PC-3 (cell line): ENCODE measurements at places on chromosomes 1 and 21.

- DNase-seq = peak; percentile 19
Observed at GRCh38 chr1:227654431-227654830, 80.7 kb downstream of the JMJD4 start.

GRCh38 chr1:17881761-17882160 lies 126.6 kb downstream of the ACTL8 start:
- DNase-seq = peak; percentile 5

DNA sequence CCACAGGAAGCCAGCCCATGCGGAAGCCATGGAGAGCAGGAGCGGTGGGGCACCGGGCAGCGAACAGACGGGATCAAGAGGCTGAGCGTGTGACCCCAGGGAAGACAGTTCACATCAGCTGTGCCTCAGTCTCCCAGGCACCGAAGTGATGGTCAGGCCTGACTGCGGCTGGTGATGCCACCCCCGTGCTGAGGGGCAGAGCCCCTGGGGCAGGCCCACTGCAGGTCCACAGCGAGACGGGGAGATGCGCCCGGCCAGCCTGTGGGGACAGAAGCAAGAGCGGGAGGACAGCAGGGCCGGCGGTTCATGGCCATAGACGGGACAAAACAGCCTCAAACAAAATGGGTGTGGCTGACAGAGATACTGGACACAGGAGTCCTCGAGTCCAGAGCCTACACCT lies 93.8 kb downstream of the RIPK4 start:
- DNase-seq = no peak

- no peak for DNase-seq
Observed at GRCh38 chr1:205580923-205581180, 51.0 kb downstream of the ELK4 start.

GRCh38 chr1:208106218-208106617 lies 138.0 kb downstream of the PLXNA2 start:
- no peak for DNase-seq

- no peak for DNase-seq
Observed at GRCh38 chr1:70587872-70588366, 176.9 kb downstream of the CTH start.

GRCh38 chr1:236921610-236922009 lies 82.6 kb downstream of the MT1HL1 start:
- no peak for DNase-seq

- DNase-seq = peak; percentile 15
Observed at GRCh38 chr1:193069748-193070385, 10.5 kb downstream of the RO60 start.

DNA sequence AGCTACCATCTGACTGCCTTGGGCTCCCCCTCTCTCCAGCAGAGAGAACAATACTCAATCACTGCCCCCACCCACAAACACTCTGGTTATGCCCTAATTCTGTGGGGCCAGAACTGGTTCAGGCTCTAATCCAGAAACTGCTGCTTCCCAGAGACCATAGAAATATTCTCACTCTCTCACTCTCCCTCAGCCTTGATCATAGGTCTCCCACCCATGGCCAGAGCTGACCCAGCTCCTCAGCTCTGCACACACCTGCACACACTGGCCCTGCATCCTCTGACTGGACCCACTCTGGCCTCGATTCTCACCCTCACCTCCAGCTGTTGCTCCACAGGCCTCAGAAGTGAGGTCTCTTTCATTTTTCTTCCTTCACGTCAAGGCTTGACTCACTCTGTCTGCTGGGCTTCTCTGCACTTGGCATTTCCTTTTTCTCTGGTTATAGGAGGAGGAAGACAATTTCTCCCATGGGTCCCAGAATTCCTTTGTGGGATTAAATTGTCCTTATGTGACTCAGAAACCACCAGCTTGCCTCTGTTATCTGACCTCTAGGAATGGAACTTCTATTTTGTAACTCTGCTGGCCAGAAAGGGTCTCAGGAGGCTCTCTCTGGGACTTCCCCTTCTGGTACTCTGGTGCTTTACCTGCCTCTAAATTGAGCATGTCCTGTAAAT lies 15.6 kb upstream of the ZMYM6 start:
- DNase-seq = peak; percentile 64

GRCh38 chr1:42877380-42877779 lies 31.0 kb downstream of the ZNF691 start:
- no peak for DNase-seq

GRCh38 chr1:67586596-67586995 lies 98.4 kb upstream of the GADD45A start:
- DNase-seq = no peak

DNA sequence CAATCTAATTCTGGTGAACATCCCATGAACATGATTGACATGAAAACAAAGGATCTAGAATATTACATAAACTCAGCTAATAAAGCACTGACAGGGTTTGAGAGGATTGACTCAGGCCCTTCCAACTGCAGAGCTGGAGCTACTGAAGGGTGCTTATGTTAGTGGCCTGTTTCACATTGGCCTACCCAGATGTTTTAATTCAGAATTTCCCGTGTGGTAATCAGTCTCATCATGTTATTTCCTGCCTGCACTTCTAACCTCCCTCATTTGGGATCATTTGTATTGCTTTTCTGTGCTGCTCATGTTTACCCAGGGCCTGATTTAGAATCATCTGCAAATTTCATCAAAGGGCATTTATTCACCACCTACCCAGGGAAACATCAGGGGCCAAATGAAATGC lies 270.3 kb downstream of the PLPP3 start:
- no peak for DNase-seq

DNA sequence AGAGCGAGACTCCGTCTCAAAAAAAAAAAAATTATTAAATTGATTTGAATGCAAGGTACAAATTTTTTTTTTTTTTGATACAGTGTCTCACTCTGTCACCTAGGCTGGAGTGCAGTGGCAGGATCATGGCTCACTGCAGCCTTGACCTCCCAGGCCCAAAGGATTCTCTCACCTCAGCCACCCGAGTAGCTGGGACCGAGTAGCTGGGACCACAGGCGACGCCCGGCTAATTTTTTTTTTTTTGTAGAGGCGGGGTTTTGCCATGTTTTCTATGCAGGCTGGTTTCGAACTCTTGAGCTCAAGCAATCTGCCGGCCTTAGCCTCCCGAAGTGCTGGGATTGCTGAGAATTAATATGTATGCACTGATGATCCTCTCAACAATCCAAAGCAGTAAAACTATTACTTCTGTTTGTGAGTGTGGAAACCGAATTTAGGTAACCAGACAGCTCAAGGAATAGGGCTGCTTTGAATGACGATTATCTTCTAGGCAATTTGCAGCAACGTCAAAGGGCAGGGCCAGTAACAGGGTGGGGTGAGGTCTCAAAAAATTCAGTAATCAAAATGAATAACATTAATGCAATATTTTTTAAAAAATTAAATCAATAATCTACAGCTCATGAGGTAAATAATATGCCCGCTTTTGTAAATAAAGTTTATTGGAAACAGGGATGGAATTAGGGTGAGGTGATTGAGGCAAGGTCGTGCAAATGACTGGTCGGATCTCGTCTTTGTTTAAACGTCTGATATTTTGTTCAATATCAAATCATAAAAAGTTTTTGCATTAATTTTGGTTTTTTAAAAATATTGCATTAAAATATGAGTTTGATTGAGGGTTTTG lies 1.2 kb downstream of the CLSPN start:
- DNase-seq = no peak

GRCh38 chr1:112196731-112197130 lies 199.3 kb upstream of the CTTNBP2NL start:
- DNase-seq = no peak

GRCh38 chr1:21339356-21340229 lies 49.3 kb upstream of the ECE1 start:
- no peak for DNase-seq

GRCh38 chr1:207673399-207673798 lies 28.5 kb downstream of the CR1L start:
- DNase-seq = no peak

GRCh38 chr1:29469457-29469856 lies 233.1 kb downstream of the PTPRU start:
- no peak for DNase-seq

DNA sequence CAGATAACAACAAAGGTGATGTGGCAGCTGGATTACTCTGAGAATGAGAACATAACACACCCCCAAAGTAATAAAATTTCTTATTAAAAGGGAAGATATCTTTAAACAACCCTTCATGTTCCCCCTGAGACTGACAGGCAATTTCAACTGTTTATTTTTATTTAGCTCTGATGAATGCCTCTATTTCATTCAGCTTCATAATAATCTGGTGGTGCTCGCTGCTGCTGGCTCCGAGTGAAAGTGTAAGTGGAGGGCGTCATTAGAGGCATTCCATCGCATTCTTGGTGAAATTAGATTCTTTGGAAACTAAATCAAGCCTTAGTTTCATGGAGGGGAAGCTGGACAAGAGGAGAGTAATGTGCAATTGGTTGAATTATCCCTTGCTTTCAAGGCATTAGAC lies 128.9 kb downstream of the GRIK1 start:
- no peak for DNase-seq

GRCh38 chr1:76843821-76844464 lies 23.3 kb upstream of the ST6GALNAC5 start:
- no peak for DNase-seq

DNA sequence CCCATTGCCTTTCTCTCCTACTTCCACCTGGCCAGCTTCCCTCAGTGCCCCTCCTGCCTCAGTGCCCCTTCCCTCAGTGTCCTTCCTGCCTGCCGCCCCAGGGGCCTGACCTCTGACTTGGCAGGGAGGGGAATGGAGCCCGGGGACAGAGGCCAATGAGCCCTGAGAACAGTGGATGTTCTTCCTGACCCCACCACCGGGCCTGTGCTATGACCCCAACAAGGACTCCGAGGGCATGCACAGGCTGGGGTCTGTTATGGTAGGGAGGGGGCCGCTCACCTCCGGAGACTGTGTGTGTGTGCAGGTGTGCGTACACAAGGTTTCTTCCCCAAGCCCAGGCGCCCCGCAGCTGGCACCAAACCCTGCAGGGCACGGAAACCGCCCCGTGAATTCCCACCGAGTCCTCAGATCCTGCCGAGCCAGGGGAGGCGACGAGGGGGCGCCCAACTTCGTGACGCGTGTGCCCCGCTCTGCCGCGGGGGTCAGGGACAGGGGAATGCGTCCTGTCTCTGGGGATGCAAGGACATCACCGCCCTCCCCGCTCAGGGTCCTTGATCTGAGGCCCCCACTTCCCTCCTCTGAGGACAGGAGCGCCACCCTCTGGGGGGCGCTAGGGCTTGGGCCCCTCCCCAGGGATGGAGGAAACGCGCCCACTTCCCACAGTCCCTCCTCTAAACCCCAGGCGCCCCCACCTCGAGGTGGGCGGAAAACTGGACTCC lies 766 bp downstream of the RAP1GAP start:
- no peak for DNase-seq

DNA sequence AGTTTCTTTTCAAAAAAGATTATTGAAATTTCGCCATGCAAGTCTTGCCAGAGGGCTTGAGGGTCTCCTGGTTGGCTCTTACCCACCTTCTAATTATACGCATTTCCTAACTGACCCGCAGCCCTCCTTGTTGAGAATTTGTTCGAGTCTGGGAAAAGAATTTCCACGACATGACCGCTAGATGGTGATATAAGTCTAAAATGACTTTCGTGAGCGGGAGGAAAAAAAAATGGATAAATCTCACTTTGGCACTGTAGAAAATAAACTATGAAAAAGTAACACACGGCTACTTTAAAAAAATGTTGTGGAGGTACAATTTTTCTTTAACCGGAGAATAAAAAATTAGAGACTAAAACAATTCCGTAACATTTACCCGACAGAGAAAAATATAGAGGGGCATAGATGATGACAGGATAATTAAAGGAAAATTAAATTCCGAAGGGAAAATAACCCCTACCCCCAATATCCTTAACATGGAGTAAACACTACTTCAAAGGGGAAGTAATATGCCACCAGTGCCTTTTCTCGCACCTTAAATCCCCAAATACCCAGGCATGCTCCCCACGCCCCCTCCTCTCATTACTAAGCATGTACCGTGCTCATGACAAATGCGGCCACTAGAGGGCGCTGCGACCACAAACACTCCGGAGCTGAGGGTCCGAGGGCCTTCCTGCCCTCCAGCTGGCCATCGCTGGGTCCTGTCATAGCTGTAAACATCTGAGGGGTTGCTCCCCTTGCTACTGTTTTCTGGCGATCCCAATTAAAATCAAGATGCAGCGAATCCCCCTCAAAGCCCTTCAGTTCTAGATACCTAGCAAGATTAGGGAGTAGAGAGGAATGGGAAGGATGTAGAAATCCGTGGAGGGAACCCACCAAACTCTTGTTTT lies 266.9 kb downstream of the ASTN1 start:
- DNase-seq = peak; percentile 72

DNA sequence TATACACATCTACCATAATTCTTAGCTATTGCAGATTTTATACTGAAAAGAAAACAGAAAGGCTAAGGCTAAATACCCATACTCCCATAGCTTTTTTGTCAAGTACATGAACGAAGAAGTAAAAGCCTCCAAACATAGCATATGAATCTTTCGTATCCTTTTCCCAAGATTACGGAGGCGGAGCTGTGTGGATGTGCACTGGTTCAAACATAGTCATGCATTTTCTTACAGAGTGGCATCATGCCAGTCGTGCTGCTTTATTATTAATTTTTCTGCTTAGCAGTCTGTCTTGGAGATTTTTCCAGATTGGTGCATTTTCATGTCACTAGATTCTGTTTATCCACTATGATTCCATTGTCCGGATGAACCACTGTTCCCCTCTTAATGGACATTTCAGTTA lies 118.7 kb upstream of the RUNX3 start:
- DNase-seq = no peak

DNA sequence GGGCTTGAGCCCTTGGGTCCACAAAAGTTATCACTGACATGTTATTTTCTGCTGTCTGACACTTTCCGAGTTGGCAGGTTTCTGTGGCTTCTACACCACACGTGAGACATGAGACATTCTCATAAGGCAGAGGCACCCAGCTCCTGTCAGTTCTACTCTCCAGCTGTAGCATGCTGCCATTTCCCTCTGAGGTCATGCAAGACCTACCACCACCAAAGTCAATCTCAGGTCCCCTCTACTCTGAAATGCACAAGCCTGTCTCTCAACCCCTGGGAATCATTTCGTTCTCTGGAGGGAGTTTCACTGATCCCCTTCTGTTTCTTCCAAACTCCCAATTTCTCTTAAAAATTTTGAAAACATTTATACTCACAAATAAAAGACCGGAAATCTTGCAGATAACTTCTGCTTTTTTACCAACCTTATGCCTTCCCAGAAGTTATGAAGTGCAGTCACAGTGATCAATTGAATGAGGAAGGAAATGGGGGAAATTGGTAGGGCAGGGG lies 39.5 kb upstream of the CR2 start:
- DNase-seq = no peak

GRCh38 chr1:39148942-39149341 lies 55.6 kb upstream of the MACF1 start:
- DNase-seq = peak; percentile 34
